ENCODE measurements at places on chromosomes 5 and 9.

DNA sequence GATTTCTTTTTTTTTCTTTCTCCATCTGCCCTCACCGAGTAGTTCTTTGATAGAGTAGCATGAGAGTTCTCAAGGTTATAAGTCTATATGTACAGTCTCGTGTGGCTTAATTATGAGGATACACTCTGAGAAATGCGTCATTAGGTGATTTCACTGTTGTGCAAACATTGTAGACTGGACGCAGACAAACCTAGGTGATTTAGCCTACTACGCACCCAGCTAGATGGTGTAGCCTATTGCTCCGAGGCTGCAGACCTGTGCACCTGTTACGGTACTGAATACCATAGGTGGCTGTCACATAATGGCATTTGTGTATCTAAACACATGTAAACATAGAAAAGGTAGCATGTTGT is 26.9 kb upstream of the CORO2A start:
- no peak for DNase-seq

GRCh38 chr5:93915142-93915553 is 173.7 kb upstream of the POU5F2 start:
- DNase-seq, result no peak

DNA sequence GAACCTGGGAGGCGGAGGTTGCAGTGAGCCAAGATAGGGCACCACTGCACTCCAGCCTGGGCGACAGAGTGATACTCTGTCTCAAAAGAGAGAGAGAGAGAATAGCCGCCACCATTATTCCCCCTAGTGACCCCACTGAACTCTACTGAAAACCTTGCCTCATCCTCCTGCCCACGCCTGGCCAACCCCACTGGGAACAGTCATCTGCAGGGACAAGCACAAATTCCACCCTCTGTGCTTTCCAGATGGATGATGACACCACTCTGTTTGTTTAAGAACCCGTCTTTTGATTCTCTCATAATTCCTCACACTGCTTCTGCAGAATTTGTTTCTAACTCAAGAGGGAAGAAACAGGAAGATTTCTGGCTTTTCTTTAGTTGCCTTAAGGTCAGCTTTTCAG is 12.2 kb downstream of the BHMT2 start:
- no peak for DNase-seq

DNA sequence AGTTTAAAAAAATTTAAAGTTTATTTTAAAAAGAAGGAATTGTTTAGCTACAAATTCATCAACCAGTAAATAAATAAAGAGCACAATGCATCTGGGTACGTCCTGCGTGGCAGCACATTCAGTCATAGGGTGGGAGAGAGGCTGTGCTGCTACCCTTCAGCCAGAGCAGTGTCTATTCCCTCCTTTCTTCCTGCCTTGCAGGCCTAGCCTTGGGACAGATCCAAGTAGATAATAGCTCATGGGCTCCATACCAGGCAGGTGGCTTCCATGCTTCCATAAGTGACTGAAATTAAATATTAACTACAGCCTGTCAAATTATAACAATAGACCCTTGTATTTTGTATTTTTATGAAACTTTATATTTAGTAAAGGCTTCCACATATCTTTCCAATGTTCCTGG is 408.3 kb upstream of the RGMB start:
- DNase-seq, result no peak

GRCh38 chr5:173969167-173970049 is 19.6 kb upstream of the C5orf47 start:
- DNase-seq, result no peak

GRCh38 chr5:75993183-75993582 is 90.0 kb upstream of the SV2C start:
- DNase-seq, result no peak

GRCh38 chr9:20640331-20641187 is 18.3 kb upstream of the MLLT3 start:
- peak; percentile 94 for DNase-seq

GRCh38 chr5:156892223-156892622 is 42.1 kb downstream of the PPP1R2B start:
- DNase-seq, result no peak

DNA sequence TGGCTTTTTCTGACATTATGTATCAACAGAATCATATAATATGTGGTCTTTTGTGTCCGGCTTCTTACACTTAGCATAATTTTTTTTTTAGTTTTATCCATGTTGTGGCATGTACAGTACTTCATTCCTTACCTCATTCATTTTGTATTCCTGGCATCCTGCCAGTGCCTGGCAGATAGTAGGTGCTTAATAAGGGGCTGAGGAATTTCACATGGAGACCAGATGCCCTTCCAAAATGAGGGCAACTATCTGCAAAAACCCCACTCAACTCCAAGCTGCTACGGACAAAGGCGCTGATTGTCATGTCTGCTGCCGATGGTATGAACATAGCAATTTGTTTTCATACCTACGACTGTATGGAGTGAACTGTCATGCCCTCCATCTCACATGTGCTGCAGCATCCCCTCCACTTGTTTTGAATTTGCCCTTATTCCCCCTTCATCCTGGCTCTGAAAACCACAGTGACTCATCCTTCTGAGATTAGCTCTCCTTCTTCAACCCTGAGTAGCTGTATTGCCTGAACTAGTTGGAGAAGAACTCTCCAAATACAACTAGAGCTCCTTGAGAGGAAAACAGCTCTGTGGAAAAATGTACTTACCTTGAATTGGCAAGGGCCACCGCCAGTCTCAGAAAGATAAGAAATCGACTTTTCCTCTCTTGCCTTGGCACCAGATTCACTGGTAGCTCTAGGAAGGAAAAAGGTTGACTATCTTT is 41.3 kb upstream of the FOXE1 start:
- no peak for DNase-seq

- no peak for DNase-seq
These were observed 9.8 kb upstream of the CTSL start for GRCh38 chr9:87716141-87716540.

DNA sequence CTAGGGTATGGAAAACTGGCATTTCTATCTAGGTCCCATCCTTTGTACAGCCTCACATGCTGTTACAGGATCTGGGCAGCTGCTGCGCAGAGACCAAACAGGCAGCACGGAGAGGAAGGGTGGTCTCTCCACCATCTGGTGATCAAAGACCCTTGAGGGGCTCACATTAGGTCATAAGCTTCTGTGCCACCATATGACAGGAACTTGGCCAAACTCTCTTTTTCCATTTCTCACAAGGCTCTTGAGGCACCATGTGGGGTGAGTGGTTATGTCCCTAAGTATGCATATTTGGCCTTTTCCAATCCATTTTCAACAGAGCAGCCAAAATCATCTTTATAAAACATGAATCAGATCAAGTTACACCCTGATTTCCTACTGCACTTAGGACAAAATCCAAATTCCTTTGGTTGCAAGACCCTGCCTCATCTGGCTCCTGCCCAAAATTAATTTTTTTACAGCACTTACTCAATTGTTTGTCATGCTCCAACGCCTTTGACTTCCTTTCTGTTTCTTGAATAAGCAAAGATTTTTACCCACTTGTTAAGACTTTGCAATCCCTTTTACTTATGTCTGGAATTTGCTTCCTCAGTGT is 730.0 kb downstream of the MAT2B start:
- no peak for DNase-seq

DNA sequence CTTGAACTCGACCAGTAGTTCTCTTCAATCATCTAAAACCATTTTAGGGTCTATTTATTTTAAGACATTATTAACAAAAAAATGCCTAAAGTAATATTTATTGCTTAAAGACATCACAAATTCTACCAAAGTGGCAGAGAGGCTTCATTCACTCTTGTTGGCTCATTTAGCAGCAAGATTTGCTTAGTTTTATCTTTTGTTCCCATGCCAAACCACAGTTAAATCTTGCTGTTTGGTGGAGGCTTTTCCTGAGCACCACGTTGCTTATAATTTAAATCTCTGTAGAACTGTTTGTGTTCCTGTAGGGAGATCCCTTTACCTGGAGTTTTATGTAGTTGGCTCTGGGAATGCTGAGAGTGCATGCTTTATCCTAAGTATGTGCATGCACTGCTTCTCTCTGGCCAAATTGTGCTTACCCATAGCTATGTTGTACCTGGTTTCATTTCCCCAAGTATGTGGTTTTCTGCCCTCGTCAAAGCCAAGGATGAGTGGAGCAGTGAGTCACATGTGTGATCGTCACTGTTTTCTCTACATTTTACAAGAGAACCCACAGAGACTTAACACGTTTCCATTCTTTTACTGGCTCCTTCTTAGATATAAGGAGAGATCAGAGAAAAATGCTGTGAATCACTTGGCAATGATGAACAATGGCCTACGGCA is 42.1 kb upstream of the MAST4 start:
- DNase-seq, result no peak

DNA sequence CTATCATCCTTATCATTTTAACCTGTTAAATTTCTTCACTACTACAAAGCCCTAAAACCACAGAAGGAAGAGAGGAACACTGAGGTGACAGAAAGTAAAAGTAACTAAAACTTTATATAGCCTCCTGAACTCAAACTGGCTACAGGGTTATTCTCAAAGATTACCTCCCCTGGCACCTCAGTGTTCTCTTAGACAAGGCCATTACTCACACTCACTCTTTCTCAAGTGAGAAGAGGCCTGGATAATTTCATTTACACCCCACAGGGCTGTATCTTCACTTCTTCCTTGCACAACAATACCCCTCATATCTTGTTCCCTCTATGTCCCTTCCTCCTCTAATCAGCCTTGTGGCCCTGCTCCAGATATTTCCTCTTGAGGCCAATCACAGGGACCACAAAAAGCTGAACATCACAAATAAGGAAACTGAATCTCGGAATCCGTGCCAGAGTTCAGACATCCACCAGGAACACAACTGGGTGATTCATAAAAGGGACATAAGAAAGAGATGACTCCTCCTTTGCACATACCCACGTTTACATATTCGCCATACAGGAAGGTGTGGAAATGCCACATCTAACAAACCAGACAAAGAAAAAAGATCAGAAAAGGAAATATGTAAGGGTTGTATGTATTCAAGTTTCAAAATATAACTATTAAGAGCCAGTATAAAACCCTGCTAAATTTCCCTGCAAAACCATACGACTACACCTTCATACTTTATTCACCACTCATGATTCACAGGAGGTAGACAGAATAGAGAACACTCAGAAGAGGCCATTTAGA is 1.7 kb upstream of the KLHL3 start:
- peak; percentile 51 for DNase-seq

- DNase-seq, result no peak
These were observed 142.9 kb upstream of the NR3C1 start for GRCh38 chr5:143546394-143546793.

- no peak for DNase-seq
These were observed 32.0 kb downstream of the SLC6A3 start for GRCh38 chr5:1413211-1413610.

- DNase-seq, result no peak
These were observed 44.6 kb downstream of the LMX1B start for GRCh38 chr9:126658201-126658825.

DNA sequence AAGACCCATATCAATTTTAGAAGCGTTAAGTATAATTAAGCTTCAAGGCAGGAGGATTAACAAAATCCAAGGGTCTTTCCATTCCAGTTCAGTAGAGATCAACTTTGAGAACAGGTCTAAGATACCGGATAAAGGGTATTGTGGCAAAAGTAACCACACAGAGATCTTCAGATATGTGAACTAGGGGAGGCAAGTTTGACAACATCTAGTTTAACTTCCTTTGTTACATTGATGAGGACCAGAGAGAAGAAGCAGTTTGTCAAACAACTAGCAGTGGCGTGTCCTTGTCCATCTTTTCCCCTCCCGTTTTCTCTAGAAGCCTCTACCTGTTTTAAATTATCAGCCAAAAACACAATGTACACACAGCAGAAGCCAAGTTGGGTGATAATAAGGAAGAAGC is 8.6 kb downstream of the SLC36A2 start:
- no peak for DNase-seq

DNA sequence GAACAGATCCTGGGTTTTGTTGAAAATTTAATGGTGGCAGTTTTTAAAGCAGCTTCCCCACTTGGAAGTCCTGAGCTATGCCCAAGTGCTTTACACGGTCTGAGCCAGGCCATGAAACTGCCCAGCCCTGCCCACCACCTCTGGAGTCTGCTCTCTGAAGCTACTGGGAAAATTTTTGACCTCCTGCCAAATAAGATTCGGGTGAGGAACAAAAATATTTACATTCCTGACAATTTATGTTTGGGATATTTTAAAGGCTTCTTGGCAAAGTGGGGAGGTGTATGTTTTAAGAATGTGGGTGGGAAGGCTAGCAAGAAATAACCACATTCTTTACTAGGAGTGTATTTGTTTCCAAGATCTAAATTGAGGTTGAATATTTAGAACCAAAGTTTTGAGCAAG is 50.0 kb downstream of the HACD4 start:
- DNase-seq, result no peak

- DNase-seq, result peak; percentile 39
These were observed 74.8 kb downstream of the ICE1 start for GRCh38 chr5:5497152-5497788.

GRCh38 chr5:145365464-145365863 is 469.7 kb downstream of the PRELID2 start:
- no peak for DNase-seq

GRCh38 chr5:67435032-67435431 is 238.4 kb upstream of the CD180 start:
- DNase-seq, result no peak

GRCh38 chr9:89340332-89340731 is 22.0 kb downstream of the SECISBP2 start:
- no peak for DNase-seq

DNA sequence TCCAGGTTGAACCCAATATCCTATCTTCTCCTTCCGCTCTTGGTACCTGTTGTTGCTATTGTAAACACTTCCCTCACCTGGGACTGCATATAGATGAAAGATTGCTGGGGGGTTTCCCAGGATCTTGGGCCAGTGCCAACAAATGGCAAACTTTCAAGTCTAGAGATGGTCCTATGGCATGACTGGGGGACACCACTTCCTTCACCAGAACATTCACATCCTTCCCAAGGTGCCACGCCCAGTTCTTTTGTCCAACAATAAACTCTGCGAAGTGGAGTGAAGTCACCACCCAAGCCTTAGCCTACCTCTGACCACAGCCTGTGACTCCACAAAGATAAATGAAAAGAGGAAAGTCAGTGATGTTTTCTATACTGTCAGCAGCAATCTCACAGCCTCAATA is 34.4 kb downstream of the DOCK8 start:
- DNase-seq, result peak; percentile 23

GRCh38 chr5:12885018-12885417 is 980.8 kb upstream of the CTNND2 start:
- DNase-seq, result no peak

DNA sequence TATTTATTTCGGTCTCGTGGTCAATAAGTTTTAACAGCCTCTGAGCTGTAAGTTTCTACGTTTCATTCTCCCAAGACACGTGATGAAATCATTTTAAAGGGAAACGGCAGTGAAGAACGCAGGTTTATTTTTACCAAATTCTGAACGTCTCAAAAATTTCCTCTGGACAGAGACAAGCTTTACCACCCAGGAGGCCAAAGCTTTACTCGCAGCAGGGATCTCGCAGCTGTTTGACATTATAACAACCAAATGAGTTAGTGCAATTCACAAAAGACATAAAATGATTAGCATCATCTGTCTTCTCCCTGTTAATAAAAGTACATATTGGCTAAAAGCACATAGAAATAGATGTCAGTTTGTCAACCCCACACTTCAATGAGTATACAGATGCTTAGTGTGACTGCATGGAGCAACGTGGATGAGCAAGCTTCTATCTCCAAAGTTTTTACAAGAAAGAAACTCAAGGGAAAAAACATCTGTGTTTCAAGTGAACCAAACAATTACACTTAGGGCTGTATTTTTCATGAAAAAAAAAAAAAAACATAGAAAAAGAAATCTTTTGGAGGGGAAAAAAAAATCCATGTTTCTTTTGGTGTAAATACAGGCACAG is 2.5 kb downstream of the SEMA5A start:
- no peak for DNase-seq

All from CD4-positive, alpha-beta T cell treated with Interleukin-17A for 4 hours (primary cell).